Bone marrow (tissue), 2 donors: ENCODE measurements at places on chromosomes 11 and 22.
A peak's percentile ranks its signal among the peaks of the same experiment; 100 is the strongest.

GRCh38 chr11:17697175-17697949 lies 22.0 kb upstream of the MYOD1 start:
- no peak for DNase-seq

DNA sequence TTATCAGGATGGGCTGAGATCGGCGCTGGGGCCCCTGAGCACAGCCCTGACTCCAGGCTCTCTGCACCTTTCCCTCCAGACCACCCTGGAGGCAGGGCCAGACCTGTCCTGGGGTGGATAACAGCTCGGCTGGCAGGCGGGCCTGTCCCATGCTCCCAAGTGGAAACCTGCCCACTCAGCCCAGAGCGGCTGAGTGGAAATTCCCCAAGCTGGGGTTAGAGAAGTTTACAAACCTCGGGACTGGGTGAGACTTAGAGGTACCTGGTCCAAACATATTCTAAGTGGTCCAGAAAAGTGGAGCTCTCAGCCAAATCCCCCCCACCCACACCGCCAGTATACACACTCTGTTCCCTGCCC lies 4.8 kb upstream of the FXYD2 start:
- no peak for DNase-seq

DNA sequence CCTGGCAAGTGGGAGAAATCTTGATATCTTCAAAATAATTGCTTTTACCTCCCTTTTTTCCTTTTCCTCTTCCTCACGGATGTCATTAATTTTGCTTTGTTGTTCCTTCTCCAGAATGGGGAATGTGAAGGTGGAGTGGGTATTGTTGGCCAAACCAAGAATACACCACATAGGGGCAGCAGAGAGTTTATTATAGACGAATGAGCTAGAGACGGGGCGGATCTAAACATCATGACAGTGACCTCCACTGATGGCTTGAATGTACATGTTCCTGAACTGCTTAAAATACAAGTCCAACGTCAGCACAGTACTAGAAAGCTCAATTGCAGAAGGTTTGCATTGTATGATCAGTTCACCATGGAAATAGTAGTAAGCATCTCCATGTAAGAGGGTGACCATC lies 122.3 kb upstream of the SNX19 start:
- DNase-seq = no peak

DNA sequence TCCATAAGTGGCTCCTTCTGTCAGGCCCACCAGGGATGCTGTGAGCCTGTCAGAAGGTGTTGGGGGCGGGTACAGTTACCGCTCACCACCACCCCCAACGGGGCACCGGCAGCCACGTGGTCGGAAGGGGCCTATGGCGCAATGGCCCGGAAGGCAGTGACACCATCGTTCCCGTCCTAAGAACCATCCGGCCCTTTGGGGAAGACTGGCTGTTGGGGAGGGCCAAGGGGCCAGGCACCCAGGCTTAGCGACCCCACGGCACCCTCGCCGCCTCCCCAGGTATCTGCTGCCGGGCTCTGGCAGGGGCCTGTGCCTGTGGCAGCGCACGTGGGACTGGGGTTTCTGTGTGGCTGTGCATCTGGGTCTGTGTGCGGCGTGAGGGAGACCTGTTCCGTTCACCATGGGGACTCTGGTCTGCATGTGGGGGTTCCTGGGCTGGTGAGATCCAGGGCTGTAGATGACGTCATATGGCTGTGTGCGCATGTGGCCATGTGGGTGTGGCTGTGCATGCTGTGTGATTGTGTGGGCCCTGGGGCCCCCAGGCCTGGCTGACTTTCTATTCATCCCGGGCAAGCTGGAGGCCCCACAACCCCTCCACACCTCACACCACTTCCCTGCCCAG lies 717 bp downstream of the OSM start:
- peak; percentile 74 for DNase-seq

- DNase-seq = no peak
Measured at GRCh38 chr11:118889797-118890196, 6.1 kb downstream of the CXCR5 start.

GRCh38 chr22:36285545-36285944 lies 32.6 kb downstream of the APOL1 start:
- no peak for DNase-seq

DNA sequence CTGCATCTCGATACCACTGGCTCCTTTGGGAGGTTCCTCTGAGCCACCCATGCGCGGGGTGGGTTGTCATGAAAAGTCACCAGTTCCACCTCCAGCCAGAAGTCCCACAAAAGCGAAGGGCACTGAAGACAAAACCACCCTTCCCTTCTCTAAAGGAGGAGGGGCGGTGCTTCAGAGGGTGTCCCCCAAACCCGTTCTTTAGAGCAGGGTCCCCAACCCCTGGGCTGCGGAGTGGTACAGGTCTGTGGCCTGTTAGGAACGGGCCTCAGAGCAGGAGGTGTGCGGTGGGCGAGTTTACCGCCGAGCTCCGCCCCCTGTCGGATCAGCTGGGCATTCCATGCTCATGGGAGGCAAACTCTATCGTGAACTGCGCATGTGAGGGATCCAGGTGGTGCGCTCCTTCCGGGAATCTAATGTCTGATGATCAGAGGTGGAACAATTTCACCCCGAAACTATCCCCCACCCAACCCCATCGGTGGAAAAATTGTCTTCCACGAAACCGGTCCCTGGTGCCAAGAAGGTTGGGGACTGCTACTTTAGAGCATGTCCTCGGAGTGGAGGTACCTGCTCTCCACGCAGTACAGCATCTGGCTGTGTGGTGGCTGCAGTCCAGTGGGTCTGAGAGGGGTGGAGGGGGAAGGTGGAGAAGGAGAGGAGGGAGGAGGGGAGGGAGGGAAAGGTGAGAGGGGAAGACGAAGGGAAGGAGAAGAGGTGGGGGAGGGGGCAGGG lies 72.9 kb upstream of the SEPTIN5 start:
- DNase-seq = no peak

- DNase-seq = no peak
Measured at GRCh38 chr11:11476971-11477645, 124.1 kb upstream of the CSNK2A3 start.

- DNase-seq = peak; percentile 72
Measured at GRCh38 chr11:13207665-13208594, 69.7 kb upstream of the BMAL1 start.

- no peak for DNase-seq
Measured at GRCh38 chr11:32451808-32452207, 16.5 kb upstream of the WT1 start.

DNA sequence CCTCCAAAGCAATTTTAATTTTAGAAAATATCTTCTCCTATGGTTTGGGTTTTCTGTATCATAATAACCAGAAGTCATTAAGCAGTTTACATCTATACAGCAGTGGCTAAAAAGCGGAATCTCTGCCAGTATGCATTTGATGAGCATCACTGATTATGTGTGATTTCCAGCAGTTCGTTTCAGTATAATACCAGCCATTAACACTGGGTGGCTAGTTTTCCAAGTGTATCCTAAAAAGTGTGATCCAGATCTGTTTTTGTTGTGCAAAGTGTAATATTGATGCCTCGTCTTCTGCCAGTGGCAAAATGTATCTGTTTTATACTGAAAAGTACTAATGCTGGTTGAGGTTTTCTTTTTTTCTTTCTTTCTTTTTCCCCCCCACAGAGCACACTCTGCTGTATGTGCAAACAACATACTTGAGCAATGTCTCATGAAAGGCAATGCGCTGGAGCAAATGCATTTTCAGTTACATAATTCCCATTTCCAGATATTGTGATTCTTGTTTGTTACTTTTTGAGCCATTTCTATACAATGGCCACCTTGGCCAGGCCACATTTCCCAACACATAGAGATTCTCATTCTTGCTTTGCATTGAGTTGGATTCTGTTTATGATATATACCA lies 64.2 kb downstream of the SLC36A4 start:
- no peak for DNase-seq

GRCh38 chr11:80698637-80699036 lies 1257.8 kb upstream of the TENM4 start:
- DNase-seq = no peak

- DNase-seq = no peak
Measured at GRCh38 chr11:31816468-31817053, 5.4 kb upstream of the PAX6 start.

DNA sequence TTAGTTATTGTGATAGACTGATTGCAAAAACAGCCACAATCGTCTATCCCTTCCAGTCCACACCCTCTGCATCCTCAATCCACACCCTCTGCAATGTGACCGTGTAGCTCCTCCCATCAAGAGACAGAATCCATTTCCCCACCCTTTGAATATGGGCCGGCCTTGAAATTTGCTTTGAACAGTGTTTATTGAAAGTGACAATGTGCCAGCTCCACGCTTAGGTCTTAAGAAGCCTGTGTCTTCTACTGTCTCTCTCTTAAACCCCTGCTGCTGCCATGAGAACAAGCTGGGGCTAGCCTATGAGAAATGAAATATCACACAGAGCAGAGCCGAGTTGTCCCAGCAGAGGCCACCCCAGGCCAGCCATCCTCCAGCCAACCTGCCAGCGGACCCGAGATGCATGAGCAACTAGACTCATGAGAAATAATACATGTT lies 22.3 kb upstream of the MICAL2 start:
- no peak for DNase-seq

GRCh38 chr11:13358596-13359270 lies 81.1 kb downstream of the BMAL1 start:
- no peak for DNase-seq

DNA sequence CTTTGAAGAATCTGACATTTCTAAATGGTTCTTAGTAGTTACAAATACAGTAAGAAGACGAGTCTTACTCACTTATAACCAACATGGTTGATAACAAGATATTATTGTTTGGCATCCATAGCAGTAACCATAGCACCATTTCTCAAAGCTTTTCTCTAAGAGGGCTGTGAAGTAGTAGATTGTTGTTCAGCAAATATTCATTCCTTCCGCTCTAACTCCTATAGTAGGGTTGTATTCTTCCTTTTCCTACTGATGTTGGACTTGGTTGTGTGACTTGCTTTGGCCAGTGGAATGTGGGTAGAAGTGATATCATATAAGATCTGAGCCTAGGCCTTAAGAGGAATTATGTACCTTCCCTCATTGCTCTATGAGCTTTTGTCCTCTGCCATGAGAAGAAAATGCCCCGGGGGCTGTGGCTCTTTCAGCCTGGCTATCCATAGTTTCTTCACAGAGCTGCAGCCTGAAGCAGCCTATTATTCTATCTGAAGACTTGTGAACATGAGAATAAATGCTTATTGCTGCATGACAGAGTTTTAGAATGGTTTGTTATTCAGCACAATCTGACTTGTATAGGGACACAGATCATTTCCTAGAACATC lies 28.9 kb upstream of the ZBED5 start:
- no peak for DNase-seq

DNA sequence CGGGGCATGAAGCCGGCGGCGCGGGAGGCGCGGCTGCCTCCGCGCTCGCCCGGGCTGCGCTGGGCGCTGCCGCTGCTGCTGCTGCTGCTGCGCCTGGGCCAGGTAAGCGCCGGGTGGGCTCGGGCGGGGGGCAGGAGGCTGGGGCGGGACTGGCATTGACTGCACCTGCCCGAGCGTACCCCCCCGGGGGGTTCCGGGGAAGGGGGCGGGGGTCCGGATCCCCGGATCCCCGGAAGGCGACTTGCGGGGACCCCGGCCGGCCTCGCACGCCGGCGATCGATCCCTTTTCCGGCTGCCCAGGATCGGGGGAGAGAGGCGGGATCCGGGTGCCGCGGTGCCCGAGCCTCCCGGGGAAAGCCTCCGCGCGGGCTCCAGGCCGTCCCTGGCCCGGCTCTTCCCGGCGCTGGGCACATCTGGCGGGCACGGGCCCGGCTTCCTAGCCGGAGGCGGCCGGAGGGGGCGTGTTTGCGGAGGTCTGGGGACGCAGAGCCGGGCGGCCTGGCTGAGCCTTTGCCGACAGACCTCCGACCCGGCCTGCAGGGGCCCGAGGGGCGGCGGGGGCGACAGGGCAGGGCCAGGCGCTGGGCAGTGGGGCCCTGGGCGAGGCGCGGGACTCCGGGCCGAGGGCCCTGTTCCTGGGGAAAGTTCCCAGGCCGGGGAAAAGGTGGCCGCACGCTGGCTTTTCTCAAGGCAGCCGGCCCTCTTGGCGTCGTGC lies 705 bp downstream of the PTPRJ start:
- DNase-seq = peak; percentile 35

DNA sequence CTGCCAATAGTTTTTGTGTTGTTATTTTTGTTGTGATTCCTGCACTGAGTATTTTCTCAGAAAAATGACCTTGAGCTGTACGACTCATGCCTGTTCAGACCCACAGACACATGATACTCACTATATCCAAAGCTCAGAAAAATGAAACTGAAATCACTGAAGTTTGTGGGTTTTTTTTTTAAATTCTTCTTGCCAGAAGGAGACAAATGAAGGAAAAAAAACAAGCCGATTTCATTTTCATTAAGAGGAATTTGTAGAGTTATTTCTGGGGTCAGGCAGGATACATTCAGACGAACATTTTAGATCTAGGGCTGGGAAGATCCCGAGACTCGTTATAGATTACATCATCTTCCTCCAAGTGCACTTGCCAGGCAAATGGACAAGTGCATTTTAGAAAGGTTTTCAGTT lies 60.4 kb downstream of the BMAL1 start:
- DNase-seq = peak; percentile 42
